ENCODE measurements at places on chromosomes 1 and 21.

- no peak for DNase-seq
Measured at GRCh38 chr1:170483051-170483450, 48.9 kb upstream of the GORAB start.

DNA sequence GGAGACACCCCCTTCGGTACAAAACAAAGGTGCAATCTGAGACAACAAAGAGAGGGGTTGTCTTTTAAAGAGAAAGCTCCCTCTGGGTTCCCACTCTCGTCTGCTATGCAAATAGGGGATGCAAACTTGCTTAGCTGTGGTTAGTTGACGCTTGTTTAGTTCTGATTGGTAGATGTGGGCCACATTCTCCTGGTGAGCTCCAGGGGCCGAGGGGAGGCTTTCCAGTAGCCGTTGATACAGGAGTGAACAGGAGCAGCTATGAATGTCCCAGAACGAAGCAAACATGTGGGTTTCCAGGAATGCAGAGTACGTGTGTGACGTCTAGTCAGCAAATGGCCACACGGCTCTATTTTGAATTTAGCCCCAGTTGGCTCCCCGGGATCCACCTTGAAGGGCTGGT, 14.7 kb downstream of the TFF2 start:
- no peak for DNase-seq

DNA sequence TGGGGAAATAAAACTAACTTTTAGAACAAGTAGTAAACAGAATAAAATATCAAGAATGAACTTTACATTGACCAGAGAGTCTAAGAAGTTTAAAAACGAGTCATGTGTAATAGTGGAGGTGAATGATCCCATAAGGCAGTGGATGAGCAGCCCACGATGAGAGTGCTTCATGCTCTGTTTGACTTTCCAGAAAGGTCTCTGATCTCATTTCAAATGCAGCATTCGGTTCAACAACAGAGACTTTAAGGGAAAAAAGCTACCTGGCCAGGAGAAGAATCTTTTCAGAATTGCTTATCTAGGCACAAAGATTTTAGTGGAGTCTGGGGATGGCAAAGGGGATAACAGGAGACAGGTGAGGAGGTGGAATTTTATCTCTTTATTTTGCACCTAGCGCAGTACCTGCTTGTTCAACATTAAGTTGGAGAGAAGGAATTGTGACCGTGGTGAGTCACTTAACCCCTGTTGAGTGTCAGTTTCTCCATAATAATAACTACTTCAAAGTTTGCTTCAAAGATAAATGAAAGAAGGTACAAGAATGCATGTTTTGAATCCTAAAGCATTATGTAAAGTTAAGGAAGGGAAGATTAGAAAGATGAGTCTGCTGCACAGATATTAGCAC, 94.9 kb upstream of the KIF26B start:
- no peak for DNase-seq

GRCh38 chr1:160068225-160068624, 1.7 kb downstream of the KCNJ10 start:
- no peak for DNase-seq

- DNase-seq: no peak
Measured at GRCh38 chr1:8752921-8753713, 64.3 kb downstream of the RERE start.

DNA sequence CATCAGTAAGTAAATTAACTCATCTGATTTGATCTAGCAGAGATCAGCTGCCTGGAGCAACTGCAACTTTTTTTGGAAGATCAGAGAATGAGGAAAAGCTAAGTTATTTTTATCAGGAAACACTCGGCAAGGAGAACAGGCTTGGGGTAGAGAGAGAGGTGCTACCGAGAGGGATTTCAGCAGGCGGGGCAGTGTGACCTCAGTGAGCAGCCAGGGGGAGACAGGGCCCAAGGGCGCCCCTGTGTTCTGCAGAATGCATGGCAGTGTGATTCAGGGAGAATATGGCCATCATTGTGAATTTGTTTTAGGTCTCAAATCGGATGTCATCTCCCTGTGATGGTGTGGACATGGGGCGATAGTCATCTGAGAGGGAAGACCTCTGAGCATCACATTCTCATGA, 484.1 kb upstream of the VAMP3 start:
- no peak for DNase-seq

DNA sequence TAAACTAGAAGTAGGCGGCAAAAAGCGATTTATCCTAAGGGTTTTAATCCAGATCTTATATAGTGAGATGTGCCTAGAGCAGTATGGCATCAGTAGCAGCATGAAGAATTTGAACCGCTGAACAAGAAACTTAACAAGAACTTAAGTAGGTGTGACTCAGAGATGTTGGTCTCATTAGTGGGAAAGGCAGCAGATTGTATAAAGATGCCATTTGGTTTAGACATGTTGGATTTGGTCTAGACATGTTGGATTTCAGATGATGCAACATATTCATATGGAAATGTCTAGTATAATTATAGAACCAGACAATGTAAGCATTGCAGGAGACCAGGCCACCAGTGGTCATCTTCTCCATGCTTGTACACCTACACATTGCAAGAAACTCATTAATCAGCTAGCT, 42.1 kb upstream of the ZP4 start:
- no peak for DNase-seq

DNA sequence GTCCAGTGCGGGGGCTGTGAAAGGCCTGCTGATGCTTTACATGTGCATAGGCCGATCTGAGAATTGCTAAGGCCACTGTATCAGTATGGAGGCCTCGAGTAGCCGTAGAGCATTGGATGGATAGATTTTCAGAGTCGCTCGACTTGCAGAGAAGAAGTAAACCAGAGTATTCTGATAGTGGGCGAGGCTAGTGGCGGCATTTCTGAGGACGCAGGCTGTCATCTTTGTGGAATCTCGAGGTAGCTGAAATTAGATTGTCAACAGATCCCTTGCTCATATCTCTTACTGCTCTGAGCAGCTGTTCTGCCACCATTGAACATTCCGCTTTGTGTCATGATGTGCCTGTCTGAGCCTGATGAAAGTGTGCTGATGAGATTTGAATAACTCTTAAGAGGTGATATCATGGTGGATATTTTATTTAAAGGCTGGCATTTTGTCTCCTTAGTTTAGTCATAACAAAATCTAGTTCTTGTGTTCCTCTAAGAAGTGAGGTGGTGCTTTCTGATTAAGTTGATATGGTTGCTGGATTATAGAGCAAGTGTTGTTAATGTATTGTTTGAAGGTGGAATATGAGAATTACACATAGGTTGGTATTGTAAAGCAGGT, 1.5 kb downstream of the KIF1B start:
- no peak for DNase-seq

- DNase-seq: no peak
Measured at GRCh38 chr1:152886085-152886484, 8.0 kb downstream of the SMCP start.

DNA sequence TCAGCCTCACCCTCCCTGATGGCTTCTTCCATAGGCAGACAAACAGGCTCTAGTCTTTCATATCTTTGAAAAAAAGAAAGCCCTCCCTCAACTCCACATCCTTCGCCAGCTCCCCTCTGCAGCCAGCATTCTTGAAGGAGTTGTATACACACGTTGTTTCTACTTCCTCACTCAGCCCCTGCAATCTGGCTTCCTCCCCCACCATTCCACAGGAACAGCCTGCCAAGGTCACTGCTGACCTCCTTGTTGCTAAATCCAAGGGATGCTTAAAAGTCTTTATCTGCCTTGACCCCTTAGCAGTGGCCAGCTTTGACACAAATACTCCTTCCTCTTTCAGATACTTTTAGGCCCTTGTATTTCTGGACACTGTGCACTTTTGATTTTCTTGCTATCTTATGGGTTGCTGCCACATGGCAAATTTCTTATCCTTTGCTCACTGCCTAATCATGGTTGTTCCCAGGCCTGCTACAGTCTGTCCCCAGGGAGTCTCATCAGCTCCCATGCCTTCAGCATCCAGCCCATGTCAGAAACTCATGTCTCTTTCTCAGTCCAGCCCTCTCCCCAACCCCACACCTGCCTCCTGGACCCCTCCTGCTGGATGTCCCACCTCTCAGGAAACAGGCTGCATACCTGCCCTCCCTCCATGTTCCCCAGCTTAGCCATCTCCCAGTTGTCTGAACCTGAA, 8.3 kb downstream of the FAM229A start:
- DNase-seq: no peak
